ENCODE measurements at places on chromosomes 1 and 21.

- DNase-seq, result peak; percentile 50
These were observed 15.0 kb downstream of the EPRS1 start for GRCh38 chr1:220031287-220031686.

- no peak for DNase-seq
These were observed 11.4 kb upstream of the CFAP126 start for GRCh38 chr1:161379071-161379470.

GRCh38 chr1:22751124-22751531, 40.5 kb downstream of the EPHB2 start:
- no peak for DNase-seq

DNA sequence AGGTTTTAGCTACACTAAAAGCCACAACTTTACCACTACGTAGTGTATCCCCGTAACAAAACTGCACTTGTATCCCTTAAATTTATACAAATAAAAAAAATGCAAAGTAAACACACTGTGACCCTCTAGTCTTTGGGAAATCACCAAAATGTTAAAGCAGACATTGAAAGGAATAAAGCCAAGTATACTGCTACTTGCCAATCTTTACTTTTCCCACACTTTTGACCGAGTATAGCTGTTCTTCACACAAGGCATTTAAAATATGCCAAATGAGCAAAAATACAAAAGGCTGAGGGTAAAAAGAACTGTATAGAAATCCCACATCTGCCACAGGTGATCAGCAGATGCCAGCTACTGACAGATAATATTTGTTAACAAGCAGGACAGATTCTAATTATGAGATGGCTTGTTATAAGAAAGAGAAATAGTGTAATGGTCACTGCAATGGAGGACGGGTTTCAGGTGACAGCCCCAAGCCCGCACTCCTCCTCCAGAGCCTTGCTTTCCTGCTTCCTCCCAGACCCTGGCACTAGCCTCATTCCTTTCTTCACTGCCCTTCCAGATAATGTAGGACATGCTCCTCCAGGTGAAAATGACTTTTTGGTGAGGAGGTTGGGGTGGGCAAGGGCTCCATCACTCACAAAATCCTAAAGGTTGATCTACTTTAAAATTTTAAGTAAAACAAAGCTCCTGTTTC, 18.1 kb downstream of the KCNT2 start:
- DNase-seq, result no peak

- no peak for DNase-seq
These were observed 5.2 kb downstream of the SOX13 start for GRCh38 chr1:204077979-204078696.

DNA sequence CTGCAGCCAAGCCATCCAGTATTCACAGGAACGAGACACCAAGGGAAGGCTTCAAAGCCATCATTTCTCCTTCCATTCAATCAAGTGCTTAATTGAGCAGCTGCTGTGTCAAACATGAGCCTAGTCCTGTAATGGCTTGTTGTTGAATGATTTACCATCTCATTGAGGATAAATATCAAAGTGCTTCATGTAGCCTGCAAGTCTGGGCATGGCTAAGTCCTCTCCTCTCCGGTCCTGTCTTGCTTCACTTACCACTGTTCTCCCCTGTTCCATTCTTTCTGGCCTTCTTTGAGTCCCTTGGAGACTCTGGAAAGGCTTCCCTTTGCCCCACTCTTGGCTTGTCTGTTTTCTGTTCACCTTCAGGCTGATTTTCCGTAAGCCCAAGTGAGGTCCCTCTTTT, 279.8 kb downstream of the PBX1 start:
- no peak for DNase-seq

DNA sequence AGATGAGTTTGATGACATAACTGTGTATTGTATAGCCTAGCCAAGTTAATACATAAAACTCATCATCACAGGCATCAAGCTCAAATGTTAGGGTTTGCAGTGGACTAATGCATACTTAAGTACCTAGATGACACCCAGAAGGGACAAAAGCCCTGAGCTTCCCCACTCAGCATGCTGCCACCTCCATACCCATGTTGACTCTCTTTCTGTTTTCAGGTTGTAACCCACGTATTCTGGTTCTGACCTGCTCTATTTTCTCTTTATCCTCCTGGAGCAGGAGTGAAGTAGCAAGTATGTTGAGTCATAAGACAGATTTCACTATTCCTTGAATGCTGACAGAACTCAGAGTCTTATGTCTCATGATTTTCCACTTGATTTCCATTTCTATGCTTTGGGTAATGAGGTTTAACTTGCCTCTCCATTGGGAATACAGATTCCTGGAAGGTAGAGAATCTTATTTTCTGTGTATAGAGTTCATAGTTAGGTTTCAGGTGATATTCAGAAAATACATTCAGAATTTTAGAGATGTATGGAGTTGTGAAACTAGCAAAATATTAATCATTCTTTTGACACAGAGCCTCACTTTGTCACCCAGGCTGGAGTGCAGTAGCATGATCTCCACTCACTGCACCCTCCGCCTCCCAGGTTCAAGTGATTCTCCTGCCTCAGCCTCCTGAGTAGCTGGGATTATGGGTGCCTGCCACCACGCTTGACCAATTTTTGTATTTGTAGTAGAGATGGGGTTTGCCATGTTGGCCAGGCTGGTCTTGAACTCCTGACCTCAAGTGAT, 122.5 kb upstream of the KCNJ15 start:
- no peak for DNase-seq

DNA sequence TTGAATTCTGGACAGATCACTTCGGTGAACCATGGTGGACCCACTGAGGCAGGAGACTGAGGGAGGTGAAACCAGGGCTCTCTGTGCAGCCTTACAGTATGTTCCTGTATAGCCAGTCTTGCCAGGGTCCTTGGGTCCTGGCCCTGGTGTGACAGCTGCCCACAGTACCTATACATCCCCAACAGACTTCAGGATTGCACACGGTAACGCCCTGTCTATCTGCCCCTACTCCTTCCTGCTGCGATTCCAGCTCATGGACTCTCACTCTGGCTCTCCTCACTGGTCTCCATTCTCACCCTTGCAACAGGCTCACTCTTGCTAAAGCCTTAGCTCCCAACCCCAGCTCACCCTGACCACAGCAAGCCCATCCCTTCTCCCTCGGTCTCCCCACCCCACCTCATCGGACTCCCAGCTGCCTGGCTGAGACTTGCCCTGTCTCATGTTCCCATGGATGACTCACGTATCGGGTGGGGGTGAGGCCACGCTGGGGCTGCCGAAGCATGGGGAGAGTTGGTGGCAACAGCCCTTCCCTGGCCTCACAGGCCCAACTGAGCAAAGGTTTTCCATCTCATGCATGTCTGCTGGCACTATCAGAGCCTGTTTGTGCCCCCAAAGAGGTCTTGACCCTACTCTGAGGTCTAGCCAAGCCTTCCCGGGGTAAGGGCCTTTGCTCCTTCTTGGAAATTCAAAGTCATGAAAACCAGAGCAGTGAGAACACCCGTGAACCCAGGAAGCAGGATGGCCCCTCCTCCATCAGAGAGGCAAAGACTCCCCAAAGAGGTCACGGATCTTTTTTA, 7.1 kb downstream of the PHLDA3 start:
- no peak for DNase-seq

DNA sequence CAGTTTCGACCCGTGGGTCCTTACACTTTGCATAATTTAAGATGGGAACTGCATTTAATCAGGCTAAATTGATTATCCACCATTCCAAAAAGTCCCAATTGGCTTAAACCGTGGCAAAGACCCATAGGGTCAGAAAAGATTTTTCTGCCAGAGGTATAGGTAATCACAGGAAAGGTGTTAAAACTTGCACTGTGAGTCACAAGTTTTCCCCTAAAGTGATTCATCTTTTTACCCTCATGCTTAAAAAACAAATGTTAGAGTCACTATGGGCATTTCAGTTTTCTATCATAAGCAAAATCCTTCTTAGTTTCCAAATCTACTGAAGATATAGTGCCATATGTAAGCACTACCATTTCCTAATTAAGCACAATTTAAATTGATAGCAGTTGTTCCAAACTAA, 1079.8 kb downstream of the ADGRL2 start:
- no peak for DNase-seq

- no peak for DNase-seq
These were observed 38.1 kb downstream of the SOX13 start for GRCh38 chr1:204110894-204111633.

DNA sequence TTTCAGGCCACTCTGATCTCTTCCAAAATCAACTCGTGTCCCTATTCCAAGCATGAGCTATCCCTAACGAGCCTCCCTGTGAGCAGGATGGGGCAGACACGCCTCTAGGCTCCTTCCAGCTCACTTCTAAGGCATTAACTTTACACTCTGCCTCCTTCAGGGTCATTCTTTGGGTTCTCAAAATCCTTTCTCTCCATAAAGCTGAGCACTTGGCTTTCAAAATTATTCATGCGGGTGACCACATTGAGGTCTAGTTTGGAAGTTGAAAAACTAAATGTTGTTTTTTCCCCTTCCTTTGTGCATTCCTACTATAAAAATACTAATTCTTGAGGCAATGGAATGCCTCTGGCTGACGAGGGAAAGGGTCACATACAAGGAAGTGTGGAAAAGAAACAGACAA, 33.5 kb upstream of the BMP8B start:
- DNase-seq, result no peak

GRCh38 chr1:24289937-24290595, 29.1 kb upstream of the GRHL3 start:
- no peak for DNase-seq

- no peak for DNase-seq
These were observed 8.9 kb upstream of the PRMT2 start for GRCh38 chr21:46626536-46626935.

DNA sequence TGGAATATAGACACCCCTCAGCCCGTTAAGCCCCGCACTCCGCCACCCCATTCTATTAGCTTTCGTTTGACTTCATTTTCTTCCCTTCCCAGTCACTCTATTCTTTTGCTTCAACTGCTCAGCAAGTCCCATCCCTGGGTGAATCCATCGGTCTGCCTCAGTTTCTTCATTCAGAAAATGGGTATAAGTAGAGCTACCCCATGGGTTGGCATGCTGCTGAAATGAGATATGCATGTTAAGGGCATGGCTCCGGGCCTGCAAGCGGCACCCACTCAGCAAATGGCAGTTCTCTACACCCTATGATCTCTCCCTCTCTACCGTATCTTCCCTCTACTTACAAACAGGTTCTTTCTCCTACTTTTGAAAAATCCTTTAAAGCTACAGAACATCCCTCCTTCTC, 87.8 kb upstream of the IRF2BP2 start:
- DNase-seq, result no peak

GRCh38 chr1:150178548-150178947, 28.8 kb downstream of the PLEKHO1 start:
- DNase-seq, result no peak

DNA sequence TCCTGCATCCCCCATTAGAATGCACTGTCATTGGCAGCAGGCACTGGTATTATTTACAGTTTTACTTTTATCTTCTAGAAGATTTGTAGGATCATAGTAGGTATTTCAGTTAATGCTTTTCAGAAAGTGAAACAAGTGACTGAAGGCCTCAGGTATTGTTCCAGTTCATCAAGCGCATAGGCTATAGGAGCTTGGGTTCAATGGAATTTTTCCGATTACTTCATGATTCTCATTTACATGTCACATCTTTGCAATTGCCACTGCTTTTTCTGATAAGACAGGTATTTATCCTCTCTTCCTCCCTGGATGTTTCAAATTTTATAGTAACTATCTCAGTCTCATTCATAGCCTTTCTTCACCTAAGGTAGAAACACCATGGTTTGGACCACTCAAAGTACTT, 161.3 kb downstream of the NTPCR start:
- DNase-seq, result no peak

DNA sequence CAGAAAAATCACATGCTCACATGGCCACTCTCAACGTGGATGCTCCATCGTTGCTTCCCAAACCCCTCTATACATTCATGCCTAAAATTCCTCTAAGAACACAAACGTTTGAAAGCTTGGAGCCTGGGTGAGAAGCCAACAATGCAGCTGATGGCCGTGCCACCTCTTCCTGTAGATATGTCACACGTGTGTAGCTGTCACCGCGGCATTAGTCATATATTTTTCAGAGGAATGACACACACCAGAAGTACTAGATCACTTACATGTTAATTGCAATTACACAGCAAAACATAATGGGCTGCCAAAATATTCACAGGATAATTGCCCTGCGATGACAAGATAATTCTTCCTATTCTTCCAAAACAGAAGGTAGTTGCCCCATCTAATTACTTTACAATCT, 112.7 kb upstream of the BACE2 start:
- no peak for DNase-seq

DNA sequence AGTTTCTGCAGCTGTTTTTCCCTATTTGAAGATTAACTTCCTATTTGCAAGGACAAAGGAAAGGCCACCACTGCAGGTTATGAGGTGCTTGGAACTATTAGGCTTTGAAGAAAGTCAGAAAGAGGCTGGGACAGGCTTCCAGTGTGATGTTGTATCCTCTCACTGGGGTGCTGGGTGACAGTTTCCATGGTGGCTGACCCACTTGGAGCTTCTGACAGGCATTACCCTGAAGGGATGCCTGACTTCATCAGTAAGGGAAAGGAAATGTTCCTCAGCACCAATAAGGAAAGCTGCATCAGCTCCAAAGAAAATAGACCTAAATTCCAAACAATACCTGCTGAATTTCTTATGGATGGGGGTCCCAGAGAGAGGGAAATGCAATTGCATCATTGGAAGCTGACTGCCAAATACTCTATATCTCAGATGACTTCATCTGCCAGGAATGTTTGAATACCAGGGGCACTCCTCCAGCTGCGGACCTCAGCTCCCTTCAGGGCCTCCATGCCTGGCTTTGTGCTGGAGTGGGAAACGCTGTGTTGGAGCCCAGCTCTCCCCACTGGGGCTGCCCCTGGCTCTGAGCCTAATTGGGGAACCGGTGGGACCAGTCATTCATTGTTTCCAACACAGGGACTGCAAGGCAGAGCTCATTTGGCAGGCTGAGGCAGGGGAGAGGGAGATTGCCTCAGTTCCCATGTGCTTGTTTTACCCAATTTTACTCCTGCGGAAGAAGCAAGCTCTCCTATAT, 76.6 kb downstream of the RGL1 start:
- no peak for DNase-seq

GRCh38 chr1:114997510-114998289, 31.9 kb upstream of the TSHB start:
- DNase-seq, result no peak

GRCh38 chr21:42279341-42279871, 35.8 kb downstream of the TFF3 start:
- DNase-seq, result no peak

- no peak for DNase-seq
These were observed 31.4 kb downstream of the DDR2 start for GRCh38 chr1:162663589-162664106.

- no peak for DNase-seq
These were observed 10.6 kb downstream of the RGSL1 start for GRCh38 chr1:182460550-182460951.

DNA sequence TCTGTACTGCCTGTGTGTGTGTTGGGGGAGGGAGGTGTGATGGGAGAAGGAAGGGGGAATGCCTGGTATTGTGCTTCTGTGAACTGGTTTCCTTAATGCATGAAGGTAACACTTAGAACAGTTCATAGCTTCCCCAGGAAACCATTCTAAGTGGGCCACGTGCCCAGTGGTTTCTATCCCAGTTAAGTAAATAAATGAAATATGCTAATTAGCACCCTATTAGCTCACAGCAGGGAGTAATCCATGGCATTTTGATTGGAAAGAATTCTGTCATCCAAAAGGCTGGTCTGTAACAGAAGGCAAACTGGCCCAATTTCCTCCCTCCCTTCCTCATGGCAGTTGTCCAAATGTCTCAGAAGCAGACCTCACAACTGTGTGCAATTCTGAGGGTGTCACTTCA, 199.3 kb downstream of the TTLL7 start:
- DNase-seq, result no peak

- no peak for DNase-seq
These were observed 12.1 kb upstream of the SGIP1 start for GRCh38 chr1:66521721-66522365.
